Epithelial cell of proximal tubule (primary cell): ENCODE measurements at places on chromosomes 7 and 10. TPM values are rescaled to one million over a fixed set of nuclear protein-coding genes. Genes with fewer than 3 reads are reported as not detected.

The DENND2A gene
- total RNA-seq: 27.6 and 34.4 TPM in 2 replicates

- DNase-seq: no peak
These were observed 604.0 kb downstream of the INHBA start for GRCh38 chr7:41098846-41099245.

The DGKB gene
- total RNA-seq: 0.69 TPM in 1 of 2 replicates, not detected in the other

DNA sequence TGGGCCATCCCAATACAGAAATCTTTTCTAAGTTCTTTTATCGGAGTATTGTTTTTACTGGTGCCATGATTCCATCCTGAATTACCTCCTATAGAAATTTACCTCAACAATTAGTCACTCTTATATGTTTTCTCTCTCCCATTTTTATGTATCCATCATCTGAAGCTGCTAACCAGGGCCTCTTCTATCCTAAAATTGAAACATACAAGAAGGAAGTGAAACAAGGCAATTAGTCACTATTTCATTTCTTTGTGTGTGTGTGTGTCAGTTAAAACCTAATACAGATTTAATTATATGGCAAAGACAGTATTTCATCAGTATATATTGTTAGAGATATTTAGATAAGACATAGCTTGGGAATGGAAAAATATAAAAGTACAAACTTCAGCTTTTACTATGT, 148.4 kb upstream of the AHR start:
- no peak for DNase-seq

GRCh38 chr10:16989826-16990293, 139.8 kb downstream of the CUBN start:
- no peak for DNase-seq

DNA sequence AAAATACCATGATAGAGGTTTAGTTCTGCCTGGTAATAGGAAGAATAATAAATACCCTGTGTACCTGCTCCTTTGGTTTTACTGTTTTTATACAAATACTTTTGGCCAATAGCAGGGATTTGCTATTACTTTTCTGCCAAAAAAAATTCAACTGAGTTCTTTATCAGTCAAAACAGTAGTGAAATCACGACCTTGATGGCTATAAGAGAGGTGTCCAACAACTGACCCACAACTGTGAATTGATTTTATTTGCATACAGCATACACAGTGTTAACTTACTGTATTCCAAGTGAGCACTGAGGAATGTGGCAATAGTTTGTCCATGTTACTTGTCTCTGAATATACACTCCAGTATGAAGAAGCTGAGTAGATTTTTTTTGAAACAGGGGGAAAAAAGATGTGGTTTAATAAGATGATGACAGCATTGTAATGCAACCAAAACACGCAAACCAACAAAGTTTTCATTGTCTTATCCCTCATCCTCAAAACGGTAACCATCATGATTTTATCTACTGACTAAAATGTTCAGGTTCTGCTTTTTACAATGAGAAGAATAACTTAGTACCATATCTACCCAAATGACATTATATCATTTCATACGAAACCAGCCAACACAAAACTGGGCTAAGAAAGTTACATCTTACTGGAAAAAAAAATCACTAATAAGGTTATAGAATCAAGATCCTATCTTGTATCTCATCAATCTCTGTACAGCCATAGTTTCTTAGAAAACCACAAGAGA, 63.3 kb downstream of the GSAP start:
- no peak for DNase-seq

- no peak for DNase-seq
These were observed 73.4 kb upstream of the INSIG1 start for GRCh38 chr7:155224116-155224811.
